Lung microvascular endothelial cell (primary cell): ENCODE measurements at places on chromosomes 5 and 9.

DNA sequence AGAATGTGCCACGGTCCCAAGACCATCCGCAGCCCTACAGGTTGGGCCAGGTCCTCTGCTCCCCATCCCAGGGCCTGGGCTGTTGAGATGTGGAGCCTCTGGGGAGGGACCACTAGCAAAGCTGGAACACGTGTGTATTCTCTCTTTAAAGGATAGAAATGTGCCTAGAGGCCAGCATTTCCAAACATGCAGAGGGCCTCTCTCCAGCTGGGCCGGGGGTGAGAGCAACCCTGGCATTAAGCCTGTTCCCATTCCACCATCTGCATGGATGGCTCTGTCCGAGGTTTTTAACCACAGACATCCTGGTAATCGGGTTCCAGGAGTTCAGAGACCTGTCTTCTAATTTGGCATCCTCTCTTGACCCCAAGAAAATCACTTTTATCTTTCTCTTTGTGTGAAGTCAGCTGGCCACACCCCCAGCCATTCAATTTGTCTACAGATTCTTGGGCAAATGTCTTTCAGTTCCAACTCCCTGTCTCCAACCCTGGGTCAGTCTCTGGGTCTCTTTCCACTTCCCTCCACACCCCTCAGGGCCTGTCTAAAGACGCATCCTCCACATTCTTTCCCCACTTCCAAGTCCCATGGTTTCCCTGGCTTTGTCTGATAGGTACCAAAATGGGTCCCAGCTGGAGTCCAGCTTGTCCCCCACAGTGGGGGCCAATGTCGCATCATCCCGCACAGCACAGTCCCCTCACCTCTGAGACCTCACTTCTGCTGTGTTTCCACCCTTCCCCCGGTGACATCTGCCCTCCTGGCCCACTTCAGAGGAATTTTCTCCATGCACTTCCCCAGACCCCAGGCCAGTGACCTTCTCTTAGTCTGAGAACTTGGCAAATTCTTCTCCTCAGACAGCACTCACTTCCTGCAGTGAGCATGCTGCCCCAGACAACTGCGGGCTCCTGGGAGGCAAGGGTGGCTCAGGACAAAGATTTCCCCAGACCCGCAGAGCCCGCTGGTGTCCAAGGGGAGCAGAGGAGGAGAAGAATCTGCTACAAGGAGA is 56.8 kb downstream of the PTPDC1 start:
- no peak for DNase-seq

DNA sequence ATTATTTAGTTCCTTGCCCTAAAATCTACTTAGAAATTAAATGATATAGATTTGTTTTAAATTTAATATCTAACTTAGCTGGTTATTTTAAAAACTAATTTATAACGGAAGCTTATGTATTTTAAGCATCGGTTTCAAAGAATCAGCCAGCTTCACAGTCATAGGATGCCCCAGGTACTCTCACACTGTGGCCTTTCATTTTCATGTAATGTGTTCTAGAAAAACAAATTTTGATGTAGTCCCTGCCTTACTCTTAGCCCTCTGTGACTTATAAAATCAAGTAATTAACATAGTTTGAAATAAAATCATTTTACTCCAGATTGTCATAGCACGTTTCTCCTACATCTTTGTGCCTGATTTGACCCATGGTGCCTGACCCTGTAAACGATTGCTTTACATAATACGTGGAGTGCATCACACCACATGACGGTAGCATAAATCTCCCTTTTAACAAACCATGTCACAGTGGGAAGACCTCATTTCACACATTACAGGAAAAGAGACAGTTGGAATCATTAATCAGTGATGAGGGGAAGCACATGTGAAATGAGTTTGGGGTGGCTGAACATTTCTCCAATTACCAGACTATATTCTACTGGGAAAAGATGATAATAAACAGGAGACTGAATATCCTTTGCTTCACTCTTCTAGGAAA is 731.5 kb upstream of the CDH9 start:
- no peak for DNase-seq

- DNase-seq = no peak
These were observed 9.1 kb downstream of the NEK6 start for GRCh38 chr9:124266826-124267201.

DNA sequence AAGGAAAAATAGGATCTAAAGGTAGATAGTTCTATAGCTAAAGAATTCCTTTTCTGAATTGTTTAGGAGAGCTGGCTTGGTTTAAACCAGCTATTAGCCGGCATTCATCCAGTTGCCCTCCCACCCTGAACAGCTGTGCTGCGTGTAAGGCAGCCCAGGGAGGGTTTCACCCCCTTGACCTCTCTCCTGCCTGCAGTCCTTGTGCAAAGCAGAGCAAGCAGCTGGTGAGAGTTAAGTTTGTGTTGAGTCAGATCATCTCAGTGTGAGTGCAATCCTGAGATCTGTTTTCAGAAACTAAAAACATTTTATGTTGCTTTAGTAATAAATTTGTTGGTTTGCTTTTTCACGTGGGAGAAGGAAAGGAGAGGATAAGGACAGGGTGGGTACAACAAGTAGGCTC is 13.0 kb downstream of the SLC25A25 start:
- no peak for DNase-seq

DNA sequence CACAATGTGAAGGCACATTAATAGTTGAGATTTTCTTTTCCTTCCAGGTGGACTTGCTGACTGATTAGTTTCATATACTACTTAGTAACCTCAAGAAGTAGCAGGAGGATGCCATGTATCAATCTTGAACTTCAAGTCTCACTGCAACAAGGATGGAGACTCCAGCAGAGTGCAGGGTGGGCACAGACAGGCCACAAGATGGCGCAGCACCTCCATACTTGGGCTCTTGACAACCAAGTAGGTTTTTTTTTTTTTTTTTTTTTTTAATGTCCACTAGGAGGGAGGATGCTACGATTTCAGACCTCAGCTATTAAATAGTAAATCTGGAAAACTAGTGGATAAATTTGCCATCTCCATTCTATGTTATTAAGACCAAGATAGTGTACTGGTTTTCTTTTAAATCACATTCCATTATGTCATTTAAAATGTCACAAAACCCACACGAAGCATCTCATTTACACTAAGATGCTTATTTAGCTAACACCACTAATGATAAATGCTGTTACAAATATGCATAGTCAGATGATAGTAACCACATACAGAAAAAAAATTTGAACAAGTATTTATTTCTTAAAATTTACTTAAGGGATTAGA is 58.6 kb downstream of the IL6ST start:
- peak; percentile 90 for DNase-seq

GRCh38 chr9:75431375-75431774 is 343.1 kb downstream of the OSTF1 start:
- no peak for DNase-seq

DNA sequence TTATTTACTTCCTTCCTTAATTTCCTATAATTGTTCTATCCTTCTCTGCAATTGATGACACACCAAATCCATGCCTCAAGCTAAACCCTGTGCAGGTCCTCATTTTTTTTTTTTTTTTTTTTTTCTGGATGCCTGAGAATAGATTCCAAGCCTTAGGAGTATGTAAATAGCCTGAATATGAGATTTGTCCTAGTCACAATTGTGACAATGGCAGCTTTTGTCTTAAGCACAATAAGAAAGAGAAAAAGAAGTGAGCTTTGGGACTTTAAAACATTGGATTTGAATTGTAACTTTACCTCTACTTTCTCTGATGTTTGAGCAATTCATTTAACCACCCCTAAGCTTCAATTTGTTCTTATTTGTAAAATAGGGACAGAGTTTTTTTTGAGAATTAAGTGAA is 280.5 kb downstream of the TUSC1 start:
- DNase-seq = no peak

DNA sequence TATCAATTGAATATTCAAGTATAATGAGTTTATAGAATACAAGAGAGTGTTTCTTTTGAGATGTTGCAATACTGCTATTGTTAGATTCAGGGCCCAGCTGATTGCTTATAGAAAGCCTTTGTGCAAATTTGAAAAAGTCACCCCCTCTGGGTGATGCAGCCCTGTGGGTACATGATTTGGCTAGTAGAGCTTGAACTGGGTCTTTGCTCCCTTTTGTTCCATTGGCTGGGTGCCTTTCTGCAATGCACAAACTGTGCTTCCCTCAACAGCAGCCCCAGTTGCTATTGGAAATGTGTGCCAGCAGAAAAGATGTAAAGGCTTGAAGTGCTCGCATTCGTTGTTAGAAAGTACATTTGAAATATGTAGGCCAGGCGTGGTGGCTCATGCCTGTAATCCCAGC is 61.8 kb upstream of the CEMIP2 start:
- no peak for DNase-seq

- peak; percentile 66 for DNase-seq
These were observed 74.2 kb downstream of the NTNG2 start for GRCh38 chr9:132235894-132236661.

GRCh38 chr5:129905473-129906176 is 1.4 kb downstream of the CHSY3 start:
- peak; percentile 12 for DNase-seq

- DNase-seq = peak; percentile 91
These were observed 346.9 kb downstream of the ZNF608 start for GRCh38 chr5:124399426-124399961.

DNA sequence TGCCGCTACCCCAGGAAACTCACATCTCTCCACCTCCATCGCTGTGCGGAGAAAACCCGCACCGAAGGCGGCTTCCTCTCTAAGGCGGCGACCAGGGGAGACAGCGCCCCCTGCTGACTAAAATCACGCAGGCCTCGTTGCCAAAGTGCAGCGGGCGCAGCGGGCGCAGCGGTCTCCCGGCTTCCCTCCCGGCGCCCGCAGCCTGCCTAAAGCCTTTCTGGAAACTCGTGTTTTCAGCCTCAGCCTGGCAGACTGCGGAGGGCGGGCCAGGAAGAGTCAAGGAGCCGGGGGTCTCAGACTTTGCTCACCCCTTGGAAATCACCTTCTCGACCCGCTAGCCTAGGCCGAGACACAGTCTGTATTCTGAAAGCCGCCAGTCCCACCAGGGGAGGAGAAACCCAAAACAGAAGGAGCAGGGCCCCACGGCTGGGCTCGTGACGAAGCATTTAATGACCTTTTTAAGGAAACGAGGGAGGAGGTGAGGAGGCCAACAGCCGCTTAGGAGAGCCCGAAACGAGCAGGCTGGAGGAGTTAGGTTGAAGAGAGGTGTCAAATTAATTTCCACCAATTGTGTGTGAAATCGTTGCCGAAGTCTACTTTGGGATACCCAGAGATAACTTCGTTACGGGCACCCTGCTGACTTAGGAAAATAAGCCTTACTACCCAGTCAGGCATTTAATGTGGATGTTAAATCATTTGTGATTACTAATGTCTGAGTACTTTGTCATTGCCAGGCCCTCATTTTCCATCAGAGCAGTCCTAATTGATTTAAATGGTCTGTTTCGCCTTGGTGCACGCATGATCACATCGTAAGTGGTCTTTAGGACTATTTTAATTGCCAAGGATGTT is 7.3 kb upstream of the FOXB2 start:
- DNase-seq = peak; percentile 64

- no peak for DNase-seq
These were observed 243.0 kb downstream of the PIK3R1 start for GRCh38 chr5:68458416-68459021.

DNA sequence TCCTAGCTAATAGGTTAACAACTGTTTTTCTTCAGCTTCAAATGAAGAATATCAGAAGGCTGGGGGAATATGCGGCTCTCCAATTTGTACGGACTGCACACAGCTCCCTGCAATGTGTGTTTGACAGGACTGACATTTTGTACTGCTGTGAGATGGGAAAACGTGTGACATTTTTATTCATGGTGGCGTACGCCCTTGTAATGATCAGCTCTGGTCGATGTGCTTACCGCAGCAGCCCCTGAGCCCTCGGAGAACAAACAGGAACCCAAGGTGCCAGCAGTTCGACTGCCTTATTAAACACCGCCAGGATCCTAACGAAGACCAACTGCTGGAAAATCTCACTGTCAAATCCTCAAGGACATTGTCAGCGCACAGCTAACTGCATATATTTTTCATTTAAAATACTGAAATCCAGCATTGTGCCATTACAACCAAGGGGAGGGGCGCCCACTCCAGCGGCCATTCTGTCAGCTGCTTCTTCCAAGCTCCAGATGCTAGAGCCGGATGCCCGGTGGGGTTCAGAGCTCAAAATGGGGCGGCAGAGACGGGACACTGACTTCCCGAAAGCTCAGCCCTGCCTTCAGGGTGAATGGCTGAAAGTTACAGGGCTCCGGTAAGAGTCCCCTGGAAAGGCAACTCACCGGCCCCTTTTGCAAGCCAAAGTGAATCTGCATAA is 66.8 kb downstream of the CRB2 start:
- no peak for DNase-seq

DNA sequence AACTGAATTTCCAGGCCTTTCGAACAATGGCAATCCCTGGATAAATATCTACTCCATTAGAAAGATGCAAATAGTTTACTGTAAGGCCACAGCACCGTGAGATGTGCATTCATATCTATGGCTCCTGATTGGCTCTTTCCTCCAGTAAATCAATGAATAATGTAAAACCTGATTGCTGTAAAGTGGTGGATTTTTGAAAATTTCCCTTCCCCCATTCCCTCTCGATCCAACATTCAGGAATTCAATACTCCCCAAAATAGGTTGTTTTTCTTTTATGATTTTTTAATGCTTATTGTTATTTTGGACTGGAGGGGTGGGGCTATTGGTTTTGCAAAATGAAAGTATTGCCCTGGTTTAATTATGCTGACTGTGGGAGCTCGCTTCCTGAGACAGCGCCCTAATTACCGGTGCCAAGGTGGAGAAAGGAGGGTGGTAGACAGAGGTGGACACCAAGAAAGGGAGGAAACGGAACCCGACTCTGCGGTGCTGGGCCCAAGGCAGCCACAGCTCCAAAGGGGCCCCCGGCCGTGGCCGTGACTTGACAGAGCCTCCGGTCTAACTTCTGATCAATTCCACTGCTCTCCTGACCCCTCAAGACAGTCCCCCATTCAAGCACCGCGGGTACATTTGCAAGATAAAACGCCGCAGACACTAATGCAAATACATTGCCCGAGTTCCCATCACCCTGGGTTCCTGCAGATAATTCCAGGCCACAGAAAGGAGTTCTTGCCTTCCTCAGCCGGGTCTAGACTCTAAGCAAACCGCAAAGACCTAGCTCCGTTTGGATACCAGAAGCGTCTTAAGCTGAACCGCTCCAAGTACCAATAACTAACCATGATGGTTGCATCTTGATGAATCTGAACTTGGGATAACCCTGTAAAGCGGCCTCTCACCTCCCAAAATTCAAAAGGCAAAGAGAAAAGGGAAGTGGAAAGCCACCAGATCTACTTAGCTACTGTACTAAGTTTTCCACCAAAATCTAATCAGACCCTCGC is 211.2 kb downstream of the MEF2C start:
- no peak for DNase-seq

GRCh38 chr9:110712955-110713354 is 44.4 kb downstream of the MUSK start:
- no peak for DNase-seq
